ENCODE measurements at places on chromosomes 5 and 9.
A peak's percentile ranks its signal among the peaks of the same experiment; 100 is the strongest.

DNA sequence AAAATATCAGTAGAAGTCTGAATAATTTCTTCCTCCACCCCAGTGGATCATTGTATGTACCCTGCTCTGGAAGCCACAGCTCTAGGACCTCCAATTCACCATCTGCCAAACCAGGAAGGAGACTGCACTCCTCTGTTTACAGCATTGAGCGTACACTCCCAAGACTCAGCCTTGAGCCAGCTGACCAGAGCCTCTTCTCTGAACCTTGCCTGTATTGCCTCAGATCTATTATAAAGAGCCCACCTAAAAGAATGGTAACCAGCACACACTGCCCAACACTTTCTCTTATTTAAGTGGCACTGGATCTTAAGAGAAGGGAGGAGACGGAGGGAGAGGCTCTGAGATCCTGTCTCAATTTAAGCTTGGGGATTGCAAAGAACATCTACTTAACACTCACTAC, 217.8 kb upstream of the RASEF start:
- no peak for DNase-seq

GRCh38 chr5:135194573-135195269, 160.7 kb upstream of the PITX1 start:
- no peak for DNase-seq

GRCh38 chr5:72760259-72760658, 56.2 kb upstream of the TNPO1 start:
- no peak for DNase-seq

- no peak for DNase-seq
Observed at GRCh38 chr5:134177369-134178095, 782 bp upstream of the SKP1 start.

GRCh38 chr9:133603135-133603927, 5.9 kb downstream of the FAM163B start:
- DNase-seq = no peak

DNA sequence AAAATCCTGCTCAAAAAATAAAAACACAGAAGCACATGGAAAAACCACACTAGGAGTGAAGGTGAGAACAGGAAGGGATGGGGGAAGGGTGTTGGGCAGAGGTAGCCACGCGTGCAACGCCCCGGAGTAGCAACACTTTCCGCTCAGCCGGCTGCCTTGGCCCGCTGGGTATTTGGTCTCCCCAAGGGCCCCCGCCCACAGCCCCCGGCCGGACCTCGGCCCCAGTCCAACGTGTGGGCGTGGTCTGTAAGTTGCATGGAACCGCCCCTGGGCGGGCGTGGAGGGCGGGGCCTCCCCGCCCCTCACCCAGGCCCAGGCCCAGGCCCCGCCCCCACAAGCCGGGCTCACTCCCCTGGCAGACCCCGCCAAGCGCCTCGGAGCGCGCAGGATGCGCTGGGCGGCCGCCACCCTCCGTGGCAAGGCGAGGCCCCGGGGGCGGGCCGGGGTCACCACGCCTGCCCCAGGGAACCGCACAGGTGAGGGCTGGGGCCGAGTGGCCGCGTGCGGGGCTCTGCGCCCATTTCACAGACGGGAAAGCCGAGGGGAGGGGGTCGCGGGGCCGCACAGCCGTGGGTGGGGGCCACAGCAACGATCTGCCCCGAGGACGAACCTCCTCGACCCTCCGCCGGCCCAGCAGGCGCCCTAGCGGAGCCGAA, at the start of gene SUSD3:
Gene SUSD3 (plus strand): TSS at position 347 of the 656 bp plus-strand sequence. CDS start 42 bp downstream, at position 389.
- DNase-seq = peak; percentile 62

DNA sequence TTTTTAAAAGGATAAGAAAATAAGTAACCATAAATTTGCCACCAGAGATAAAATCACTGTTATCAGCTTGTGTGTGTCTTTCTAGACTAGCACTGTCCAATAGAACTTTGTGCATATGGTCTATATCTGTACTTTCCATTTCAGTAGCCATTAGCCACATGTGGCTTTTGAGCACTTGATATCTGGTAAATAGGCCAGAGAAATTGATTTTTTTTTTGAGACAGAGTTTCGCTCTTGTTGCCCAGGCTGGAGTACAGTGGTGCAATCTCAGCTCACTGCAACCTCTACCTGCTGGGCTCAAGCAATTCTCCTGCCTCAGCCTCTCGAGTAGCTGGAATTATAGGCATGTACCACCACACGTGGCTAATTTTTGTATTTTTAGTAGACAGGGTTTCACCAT, 17.8 kb downstream of the RBM27 start:
- no peak for DNase-seq

GRCh38 chr9:105146677-105147076, 97.8 kb upstream of the SLC44A1 start:
- no peak for DNase-seq

DNA sequence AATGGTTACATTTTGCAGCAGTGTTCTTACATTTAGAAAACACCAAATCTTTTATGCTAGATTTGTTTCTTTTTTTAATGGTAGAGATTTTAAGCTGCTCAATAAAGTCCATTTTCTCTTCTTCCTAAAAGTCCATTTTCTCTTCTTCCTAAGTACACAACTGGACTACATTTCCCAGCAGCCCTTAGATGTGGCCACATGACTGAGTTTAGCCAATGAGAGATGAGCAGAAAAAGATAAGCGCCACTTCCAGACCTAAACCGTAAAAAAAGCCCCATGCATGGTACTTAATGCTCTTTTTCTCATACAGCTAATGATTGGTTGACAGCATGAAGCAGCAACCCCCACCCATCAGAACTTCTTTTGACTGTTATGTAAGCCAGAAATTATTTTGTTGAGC, 206.7 kb downstream of the FAM114A2 start:
- no peak for DNase-seq

DNA sequence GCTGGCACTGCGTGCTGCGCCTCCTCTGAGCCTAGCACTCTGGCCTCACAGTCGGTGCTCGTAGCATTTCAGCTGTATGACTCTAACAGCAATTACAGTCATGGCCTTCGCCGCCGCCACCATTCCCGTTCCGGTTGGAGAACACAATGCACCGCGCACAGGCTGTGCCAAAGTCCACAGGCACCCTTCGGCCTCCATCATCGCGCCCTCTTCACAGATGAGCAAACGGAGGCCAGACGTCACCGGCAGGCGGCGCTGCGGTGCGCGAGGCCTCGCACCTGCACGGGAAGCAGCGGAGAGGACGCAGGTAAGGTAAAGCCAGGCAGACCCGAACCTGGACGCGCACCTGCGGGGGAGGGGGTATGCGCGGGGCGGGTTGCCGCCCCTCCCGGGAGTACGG, 128.9 kb downstream of the BARX1 start:
- DNase-seq = no peak

DNA sequence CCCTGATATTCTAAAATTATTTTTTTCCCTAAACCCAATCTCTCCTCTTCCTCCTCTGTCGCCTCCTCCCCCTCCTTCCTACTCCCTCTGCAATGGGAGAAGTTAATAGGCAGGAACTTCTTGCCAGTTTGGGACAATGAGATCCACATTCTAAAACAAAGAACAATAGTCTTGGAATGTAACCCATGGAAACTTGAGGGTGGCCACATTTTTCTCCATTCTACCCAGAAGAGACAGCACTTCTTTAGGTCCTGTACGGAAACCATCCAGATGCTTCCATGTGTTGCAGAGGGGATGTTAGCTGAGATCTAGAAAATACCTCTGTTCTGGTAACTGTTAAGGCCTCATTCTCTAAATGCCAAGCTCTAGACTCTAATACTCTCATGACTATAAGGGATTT, 10.0 kb downstream of the SPARC start:
- DNase-seq = no peak

- DNase-seq = no peak
Observed at GRCh38 chr9:77820293-77820954, 172.3 kb upstream of the GNA14 start.

GRCh38 chr5:93794954-93795353, 53.6 kb upstream of the POU5F2 start:
- no peak for DNase-seq

DNA sequence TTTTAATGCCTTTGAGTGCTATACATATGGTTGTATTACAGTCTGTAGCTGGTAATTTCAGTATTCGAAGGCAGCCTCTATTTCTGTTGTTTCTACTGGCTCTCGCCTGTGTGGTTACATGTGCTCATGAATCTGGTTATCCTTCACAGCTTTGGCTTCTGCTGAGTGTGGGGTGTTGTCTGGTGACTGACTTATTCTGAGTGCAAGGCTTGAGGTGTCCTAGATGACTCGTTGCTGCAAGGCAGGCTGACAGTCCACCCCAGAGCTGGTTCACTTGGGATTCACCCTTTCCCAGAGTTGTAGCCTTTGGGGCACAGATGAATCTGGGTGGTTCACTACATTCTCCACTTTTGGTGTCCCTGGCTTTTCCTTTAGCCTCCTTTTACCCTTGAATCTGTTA, 41.4 kb downstream of the PDE8B start:
- DNase-seq = no peak

- no peak for DNase-seq
Observed at GRCh38 chr5:145162626-145163025, 672.5 kb downstream of the PRELID2 start.

- DNase-seq = no peak
Observed at GRCh38 chr5:178427576-178428197, 162.5 kb downstream of the COL23A1 start.

GRCh38 chr9:111603041-111603440, 3.6 kb upstream of the PTGR1 start:
- DNase-seq = no peak

DNA sequence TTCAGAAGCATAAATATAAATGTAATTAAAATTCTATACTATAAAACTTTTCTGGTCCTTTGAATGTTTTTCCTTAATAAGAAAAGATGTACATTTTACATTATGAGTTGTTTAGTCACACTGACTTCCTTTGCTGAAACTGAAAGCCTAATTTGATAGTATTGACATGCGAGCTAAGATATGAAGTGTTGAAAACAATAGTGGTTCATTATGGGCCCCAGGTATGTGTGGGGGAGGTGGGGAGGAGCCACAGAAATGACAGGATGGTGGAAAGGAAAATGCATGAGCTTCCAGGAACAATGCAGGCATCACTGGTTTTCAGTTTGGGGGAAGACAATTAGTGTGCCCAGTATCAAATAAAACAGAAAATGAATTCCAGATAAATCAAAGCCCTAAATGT, 35.4 kb upstream of the RLN1 start:
- no peak for DNase-seq

- DNase-seq = no peak
Observed at GRCh38 chr5:113112435-113112834, 135.8 kb downstream of the DCP2 start.

GRCh38 chr9:97856857-97857605, 4.0 kb downstream of the FOXE1 start:
- no peak for DNase-seq

GRCh38 chr9:76876098-76876497, 29.8 kb downstream of the PRUNE2 start:
- DNase-seq = no peak

DNA sequence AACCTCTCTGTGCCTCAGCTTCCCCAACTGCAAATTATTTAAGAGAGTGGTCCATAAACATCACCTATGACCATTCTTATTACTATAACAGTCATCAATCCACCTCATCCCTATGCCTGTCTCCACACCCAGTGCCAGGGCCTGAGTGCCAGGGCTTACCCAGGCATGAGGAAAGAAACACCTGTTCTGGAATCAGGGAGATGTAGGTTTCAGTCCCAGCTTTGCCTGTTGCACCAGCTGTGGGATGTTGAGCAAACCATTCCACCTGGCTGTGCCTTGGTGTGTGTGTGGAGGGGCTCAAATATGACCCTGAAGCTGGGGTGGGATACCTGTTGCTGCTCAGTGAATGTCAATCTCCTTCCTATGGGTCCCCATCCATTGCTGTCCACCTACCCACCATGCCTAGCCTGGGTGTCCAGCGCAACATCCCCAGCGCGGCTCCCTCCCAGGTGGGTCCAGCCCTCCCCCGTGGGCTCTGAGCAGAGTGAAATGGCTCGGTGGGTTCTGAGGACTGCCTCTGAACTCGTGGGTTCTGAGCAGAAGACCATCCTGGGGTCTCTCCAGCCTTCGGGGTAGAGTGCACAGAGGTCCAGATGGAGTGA, 16.3 kb downstream of the AKNA start:
- no peak for DNase-seq

DNA sequence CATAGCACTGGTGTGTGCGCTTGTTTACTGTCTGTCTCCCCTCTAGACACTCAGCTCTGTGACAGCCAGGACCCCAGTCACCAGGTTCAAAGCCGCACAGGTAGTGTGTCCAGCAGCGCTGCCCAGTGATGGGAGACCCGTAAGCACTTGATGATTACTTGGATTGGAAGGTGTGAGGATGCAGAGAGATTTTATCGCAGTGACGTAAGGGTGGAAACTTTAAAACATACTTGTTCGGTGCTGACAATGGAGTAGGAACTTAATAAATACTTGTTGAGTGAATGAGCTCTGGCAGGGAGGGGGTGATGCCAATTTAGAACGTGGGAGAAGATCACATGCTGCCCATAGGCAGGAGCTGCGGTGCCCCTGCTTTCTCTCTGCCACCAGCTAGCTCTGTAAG, 99.2 kb upstream of the PITX1 start:
- no peak for DNase-seq

DNA sequence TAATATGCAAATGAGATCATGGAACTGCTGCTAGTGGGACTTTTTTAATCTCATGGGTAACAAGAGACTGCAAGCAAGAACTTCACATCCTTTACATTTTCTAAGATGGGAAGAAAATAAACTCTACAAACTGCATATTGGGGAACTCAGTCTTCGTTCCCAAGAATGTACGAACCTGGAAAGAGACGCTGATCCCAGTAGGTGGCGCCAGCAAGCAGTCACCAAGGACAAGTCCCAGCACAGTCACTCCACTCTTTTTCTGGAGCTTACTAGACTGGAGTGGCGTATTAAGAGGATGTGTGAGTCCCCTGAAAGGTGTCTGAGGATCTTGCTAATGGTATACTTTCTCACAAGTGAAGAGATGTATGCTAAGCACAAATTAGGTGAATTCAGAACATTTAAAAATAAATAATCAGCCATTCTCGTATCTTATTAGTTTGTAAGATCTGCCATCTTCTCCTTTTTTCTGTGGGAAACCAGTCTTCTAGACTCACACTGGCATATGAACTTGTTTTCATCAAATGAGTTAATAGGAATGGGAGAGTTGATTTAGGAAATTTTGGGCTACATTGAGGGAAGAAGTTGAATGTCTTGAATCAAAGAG, 16.0 kb upstream of the PUM3 start:
- DNase-seq = no peak

- no peak for DNase-seq
Observed at GRCh38 chr5:60841361-60841760, 2.7 kb downstream of the ELOVL7 start.

GRCh38 chr9:78680196-78680595, 383.3 kb downstream of the PSAT1 start:
- DNase-seq = no peak

GRCh38 chr5:137092831-137093230, 406.3 kb downstream of the SPOCK1 start:
- no peak for DNase-seq

- DNase-seq = no peak
Observed at GRCh38 chr5:53276825-53277224, 167.3 kb upstream of the MOCS2 start.

DNA sequence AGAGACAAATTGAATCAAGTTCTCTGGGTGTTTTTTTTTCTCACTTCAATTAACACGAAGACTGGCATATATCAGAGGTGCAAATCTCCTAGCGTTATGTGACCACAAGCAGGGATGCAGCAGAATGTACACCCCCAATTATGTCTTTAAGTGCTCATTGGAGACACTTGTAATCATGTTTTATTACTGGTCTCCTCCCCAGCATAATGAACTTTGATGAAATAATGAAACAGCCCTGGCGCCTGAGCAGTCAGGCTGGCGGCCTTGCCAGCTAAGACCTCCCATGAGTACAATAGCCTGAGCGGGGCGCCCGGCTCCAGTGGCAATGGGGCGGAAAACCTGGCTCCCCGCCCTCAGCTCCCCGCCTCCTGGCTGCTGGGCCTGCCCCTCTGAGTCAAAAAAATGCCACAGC, 209.4 kb upstream of the MSX2 start:
- DNase-seq = no peak

- DNase-seq = no peak
Observed at GRCh38 chr5:151694035-151694485, 7.3 kb upstream of the SPARC start.

Measured in activated gamma-delta T cell (primary cell).